ENCODE measurements at places on chromosomes 12 and 14.

- DNase-seq, result no peak
Observed at GRCh38 chr12:56905852-56906251, 28.4 kb downstream of the SDR9C7 start.

GRCh38 chr12:128388461-128389000, 121.6 kb downstream of the TMEM132C start:
- no peak for DNase-seq

DNA sequence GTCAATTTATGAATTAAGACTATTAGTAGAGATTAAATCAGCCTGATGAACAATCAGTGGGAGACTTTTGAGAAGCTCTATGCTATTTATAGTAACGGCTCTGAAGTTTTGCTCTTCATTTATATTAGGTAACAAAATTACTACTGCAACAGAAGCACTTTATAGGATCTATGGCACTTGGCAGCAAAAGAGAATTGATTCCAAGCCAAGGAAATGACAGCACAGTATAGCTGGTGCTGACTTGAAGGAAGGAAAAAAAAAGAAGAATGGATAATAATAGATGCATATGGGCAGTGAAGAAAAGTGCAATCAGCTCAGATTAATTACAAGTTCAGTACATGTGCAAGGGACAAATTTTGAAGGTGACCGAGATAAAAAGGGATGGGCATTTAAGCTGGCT, 228.2 kb upstream of the PPFIA2 start:
- no peak for DNase-seq

GRCh38 chr12:58548801-58549200, 371.5 kb downstream of the LRIG3 start:
- no peak for DNase-seq

DNA sequence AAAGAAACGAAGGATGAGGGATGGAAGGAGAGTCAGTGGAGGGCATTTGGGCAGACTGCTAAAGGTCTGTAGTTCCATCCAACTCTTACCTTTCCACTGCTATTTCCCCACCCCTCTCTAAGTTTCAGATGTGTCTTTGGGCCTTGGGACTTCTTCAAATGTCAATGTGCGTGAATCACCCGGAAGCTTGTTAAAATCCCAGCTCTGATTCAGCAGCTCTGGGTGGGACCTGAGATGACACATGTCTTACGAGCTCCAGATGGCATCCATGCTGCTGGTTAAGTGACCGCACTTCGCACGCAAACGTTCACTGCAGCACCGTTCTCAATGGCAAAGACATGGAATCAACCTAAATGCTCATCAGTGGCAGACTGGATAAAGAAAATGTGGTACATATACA, 309.9 kb downstream of the VRK1 start:
- no peak for DNase-seq

DNA sequence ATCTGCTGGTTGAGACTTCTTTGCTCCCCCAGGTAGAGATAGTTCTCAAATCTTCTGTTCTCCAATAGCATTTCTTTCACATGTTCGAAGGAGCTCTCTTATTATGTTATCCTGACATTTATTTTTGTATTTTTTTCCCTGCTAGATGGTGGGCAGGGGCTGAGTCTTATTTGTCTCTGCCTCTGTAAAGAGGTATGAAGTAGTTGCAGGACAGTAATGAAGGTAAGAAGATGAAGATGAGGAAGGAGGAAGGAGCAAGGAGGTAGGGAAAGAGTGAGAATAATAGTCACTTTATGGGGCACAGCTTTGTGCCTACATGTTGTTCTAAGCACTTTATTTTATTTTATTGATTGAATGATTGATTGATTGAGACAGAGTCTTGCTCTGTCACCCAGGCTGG, 5.0 kb upstream of the CIROP start:
- DNase-seq, result no peak

- no peak for DNase-seq
Observed at GRCh38 chr14:49036984-49037516, 549.1 kb downstream of the RPS29 start.

- peak; percentile 89 for DNase-seq
Observed at GRCh38 chr12:53051058-53051880, 1.4 kb downstream of the TNS2 start.

DNA sequence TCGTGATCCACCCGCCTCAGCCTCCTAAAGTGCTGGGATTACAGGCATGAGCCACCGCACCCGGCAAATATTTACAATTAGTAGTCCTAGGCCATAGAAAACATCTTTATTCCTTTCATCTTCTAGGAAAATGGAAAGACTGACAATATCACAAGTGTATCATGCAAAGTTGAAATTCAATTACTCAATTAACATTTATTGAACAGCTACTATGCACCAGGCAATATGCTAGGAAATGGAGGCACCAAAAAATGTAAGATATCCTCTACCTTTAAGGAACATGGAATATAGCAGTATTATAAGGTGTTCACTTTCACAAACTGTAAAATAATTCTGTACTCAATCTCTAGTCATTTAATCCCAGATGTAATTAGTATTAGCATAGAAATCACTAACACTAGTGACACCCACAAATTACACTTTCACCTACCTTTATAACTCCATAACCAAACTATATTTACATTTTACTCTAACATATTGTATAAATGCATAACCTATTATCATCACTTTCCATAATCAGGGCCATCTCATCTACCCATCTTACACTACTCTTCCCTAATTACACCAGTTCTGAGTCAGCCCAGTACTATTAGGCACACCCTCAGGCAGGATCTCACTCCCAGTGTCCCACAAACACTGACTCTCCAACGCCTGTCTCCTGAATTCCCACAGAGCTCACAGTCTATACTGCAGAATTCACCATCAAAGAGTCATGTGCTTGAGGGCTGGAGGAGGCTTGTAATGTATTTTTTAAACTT, 10.4 kb downstream of the CORO1C start:
- DNase-seq, result no peak

GRCh38 chr14:104100171-104101085, 14.9 kb downstream of the ASPG start:
- no peak for DNase-seq

GRCh38 chr12:128483526-128484255, 216.7 kb downstream of the TMEM132C start:
- DNase-seq, result no peak

DNA sequence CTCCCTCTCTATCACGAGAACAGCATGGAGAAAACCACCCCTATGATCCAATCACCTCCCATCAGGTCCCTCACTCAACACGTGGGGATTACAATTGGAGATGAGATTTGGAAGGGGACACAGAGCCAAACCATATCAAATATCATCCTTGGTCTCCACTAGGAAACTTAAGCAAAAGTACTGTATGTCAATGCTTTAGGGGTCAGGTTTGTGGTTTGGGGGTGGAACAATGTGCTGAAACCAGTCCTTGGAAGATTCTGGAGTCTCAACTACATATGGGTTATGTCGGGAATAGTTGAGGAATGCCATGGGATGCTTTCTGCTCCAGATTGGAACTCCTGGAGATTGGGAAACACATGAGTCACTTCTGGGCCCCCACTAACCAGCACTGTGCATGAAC, 48.3 kb upstream of the CCDC63 start:
- DNase-seq, result peak; percentile 44

GRCh38 chr14:61607570-61608244, 87.6 kb upstream of the HIF1A start:
- no peak for DNase-seq

DNA sequence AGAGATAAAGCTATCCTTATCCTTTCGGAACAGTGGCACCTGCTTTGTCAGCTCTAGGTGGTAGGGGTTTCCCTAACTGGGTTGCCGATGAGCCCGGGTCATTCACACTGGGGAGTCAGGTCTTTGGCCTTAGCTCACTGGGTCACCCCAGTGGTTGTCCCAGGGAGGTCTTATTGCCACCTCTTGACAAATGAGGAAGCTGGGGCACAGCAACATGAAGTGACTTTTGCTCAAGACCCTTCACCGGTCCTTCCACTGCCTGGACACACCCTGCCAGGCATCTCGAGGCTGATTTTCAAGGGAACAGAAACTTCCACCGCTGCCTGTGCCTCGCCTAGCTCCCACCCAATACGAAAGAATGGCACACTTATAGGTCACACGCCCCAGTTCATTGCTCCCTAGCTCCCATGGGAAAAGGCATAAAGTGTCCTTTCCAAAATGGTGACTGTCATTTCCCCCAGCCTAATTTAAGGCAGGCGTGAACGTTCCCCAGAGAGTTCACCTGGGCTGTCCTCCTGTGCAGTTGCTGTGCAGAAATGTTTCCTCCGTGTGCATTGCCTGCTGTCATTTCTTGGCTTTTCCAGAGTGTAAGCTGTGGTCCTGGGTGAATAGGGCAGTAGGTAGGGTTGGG, 156.1 kb upstream of the CCND2 start:
- DNase-seq, result no peak

DNA sequence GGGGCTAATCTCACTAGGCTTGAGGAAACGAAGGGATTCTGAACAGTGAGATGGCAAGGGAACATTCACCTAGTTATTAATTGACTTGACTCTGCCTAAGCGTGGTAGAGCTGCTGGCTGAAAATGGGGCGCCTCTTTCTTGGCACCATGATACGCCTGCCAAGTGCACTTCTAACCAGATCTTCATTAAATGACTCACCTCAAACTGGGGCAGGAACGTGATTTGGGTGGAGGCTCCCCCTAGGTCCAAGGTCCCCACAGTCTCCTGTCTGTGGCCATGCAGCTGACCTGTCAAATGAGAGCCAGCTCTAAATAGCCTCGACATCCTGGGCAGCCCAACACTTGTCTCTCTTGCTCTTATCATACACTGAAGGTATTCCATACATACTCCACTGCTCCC, 26.0 kb downstream of the COQ6 start:
- DNase-seq, result no peak

DNA sequence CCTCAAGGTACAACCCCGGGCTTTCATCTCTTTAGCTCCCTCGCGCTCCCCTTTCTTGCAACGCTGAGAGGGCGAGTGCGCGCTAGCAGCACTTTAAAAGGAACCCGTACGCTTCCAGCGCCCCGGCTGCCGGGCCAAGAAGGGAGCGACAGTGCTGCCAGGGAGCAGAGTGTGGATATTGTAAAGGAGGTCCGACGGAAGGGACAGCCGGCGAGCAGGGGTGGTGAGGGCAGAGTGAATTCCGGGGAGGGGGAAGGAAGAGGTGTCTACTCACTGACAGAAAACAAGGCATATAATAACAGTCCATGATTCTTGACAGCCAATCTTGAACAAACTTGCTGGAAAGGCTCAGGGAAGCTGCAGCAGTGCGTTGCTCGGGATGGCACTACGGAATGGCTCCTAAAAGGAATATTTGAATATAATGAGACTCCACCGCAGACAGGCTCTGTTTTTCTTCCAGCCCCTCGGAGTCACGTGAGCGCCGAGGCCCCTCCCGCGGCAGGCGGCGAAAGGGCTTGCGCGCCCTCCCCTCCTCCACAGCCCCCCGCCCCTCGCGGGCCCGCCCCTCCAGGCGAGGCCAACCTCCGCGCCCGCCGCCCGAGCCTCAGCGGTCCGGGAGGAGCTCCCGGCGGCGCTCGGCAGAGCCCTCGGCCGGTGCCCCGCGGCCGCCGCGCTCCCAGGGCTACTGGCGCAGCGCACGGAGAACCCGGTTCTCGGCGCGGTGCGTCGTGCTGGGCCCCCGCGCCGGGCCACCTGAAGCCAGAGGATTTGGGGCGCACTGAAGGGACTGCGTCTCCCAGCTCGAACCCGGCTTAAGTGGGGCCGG, 3.4 kb downstream of the BMP4 start:
- peak; percentile 71 for DNase-seq

GRCh38 chr12:47799357-47799955, 20.2 kb downstream of the HDAC7 start:
- DNase-seq, result no peak

DNA sequence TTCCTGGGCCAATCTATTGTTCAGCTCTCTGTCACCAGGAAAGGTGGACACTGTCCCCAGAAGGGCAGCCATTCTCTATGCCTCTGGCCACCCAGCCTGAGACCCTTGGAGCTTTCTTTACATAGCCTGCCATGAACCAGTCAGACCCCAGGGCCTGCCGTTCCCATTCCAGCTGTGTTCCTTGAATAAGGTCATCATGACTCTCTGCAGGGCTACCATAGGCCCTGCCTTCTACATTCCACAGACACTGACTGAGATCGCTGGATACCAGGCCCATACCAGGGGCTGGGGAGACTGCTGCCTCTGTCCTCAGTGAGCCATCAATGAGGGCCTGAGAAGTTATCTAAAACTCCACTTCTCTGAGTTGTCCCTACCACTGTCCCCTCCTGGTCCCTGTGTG, 75.5 kb downstream of the SYNE3 start:
- DNase-seq, result no peak

- no peak for DNase-seq
Observed at GRCh38 chr12:52660934-52661499, 9.0 kb upstream of the KRT2 start.

- no peak for DNase-seq
Observed at GRCh38 chr14:68228656-68229055, 409.1 kb downstream of the RAD51B start.

GRCh38 chr14:93047661-93048060, 68.1 kb downstream of the ITPK1 start:
- no peak for DNase-seq

DNA sequence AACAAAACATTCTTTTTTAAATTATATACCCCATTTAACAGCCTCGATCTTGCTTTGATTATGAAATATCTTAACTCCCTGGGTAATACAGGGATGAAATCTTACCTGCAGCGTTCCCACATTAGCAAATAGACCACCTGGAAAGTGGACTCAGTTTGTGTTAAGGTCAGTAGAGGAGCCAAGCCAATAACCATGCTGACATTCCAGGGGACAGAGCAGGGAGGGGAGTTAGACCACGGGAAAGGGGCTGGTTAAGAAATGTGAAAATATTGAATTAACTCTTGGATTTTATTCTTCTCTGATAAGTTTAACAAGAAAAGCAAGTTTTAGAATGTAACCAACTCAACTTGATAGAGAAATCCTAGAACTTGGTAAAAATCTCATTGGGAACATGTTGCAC, 144.9 kb upstream of the CLEC14A start:
- no peak for DNase-seq

DNA sequence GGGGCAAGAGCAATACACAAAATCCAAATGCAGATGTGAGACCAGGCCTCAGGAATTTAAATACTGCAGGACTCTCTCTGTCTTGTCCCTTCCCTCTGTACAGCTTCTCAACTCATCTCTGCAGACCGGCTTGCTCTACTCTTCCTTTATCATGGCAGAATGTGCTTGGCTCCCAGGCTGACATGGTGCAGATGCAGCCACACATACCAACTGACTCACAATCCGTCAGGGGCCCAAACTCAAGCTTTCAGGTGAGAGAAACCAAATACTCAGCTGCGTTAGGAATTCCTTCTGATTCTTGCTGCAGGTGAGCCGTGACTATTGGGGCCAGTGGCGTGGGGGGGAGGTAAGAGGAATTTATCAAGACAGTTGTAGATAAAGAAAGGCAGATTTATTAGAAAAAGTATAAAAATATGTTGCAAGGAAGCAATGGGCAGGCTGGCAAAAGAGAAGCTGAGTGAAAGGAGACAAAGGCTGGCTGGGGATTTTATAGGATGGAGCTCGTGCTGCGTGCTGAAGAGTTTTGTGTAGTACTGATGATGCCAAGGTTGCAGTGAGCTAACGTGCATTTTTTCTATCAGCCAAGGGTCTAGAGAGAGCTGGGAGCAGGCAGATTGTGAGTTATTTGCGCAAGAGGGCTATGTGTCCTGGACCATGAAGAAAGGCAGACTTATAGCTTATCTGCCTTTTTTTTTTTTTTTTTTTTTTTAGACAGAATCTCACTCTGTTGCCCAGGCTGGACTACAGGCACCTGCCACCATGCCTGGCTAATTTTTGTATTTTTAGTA, 5.0 kb upstream of the LGALS3 start:
- DNase-seq, result no peak

GRCh38 chr14:64806202-64806861, 73.4 kb downstream of the SPTB start:
- peak; percentile 77 for DNase-seq

Measured in cardiac fibroblast (primary cell).